ENCODE measurements at places on chromosomes 3 and 15. TPM values are rescaled to one million over a fixed set of nuclear protein-coding genes. Genes with fewer than 3 reads are reported as not detected.

CCR1 gene
- polyA plus RNA-seq: not detected

SCAMP5 gene
- 104 TPM for polyA plus RNA-seq

ATP8B4 gene
- 1.0 TPM for polyA plus RNA-seq

ANP32A gene
- polyA plus RNA-seq: 190 TPM

KNG1 gene
- polyA plus RNA-seq: not detected

CEMIP gene
- polyA plus RNA-seq: 0.04 TPM

CFAP161 gene
- not detected for polyA plus RNA-seq

SEMA6D gene
- 108 TPM for polyA plus RNA-seq

CCDC9B gene
- not detected for polyA plus RNA-seq

LXN gene
- polyA plus RNA-seq: not detected

NIPA2 gene
- 51.3 TPM for polyA plus RNA-seq

TPRG1 gene
- 1.6 TPM for polyA plus RNA-seq

CELSR3 gene
- polyA plus RNA-seq: 65.5 TPM

AP3B2 gene
- 81.9 TPM for polyA plus RNA-seq

TNFSF10 gene
- not detected for polyA plus RNA-seq

EPHA3 gene
- 33.0 TPM for polyA plus RNA-seq

KLHL6 gene
- polyA plus RNA-seq: not detected

RUBCN gene
- polyA plus RNA-seq: 16.1 TPM

XRN1 gene
- 21.1 TPM for polyA plus RNA-seq

HCLS1 gene
- 0.28 TPM for polyA plus RNA-seq

Data from neural cell (in vitro differentiated cells).